ENCODE measurements at places on chromosomes 12 and 14. TPM values are rescaled to one million over a fixed set of nuclear protein-coding genes. Genes with fewer than 3 reads are reported as not detected.

Gene LIN7A
- 1.5 TPM for total RNA-seq

Gene SLCO1C1
- not detected for total RNA-seq

Gene KRT74
- total RNA-seq, result not detected

Gene WIF1
- not detected for total RNA-seq

Gene WNT1
- not detected for total RNA-seq

Gene TC2N
- total RNA-seq, result 15.9 TPM

Gene ITGB7
- 1.9 TPM for total RNA-seq

Gene CD4
- total RNA-seq, result 0.42 TPM
